Cortex of kidney (tissue), 1 donor: ENCODE measurements at places on chromosomes 5 and 9.

- DNase-seq = no peak
Measured at GRCh38 chr5:91381774-91382359, 1.2 kb downstream of the ARRDC3 start.

- DNase-seq = no peak
Measured at GRCh38 chr5:35316611-35317274, 86.5 kb upstream of the PRLR start.

DNA sequence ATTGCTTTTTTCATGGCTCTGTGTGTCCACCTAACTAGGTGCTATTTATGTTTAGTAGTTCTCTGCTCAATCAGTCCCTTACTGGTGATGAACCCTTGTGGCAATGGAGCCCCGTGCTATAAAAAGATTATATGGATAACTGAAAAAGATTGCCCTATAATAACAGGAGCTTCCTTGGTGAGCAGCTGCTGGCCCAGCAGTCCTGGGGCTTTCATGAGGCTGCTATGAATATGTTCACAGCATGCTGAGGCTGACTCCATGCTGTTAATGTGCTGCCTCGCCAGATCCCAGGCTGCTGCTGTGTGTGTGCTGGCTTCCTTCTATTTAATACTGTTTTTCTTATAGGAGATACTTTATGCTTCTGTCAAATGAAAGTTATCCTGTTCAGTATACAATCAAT is 357.5 kb downstream of the TAF11L14 start:
- DNase-seq = no peak

DNA sequence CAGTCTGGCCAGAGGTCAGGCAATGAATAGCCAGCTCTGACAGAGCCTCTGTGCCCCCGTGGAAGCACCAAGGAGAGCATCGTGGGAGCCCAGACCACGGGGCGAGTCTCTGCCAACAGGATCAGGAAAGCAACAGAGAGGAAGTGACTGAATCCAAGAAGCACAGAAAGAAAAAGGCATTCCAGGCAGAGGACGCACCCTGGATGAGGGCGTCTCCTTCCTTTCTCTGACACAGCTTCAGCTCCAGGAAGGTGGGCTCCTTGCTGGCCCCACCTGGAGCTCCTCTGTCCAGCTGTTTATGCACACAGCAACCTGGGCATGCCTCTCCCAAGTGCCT is 16.6 kb downstream of the HK3 start:
- DNase-seq = no peak

GRCh38 chr5:144462577-144462976 is 291.9 kb downstream of the KCTD16 start:
- no peak for DNase-seq

DNA sequence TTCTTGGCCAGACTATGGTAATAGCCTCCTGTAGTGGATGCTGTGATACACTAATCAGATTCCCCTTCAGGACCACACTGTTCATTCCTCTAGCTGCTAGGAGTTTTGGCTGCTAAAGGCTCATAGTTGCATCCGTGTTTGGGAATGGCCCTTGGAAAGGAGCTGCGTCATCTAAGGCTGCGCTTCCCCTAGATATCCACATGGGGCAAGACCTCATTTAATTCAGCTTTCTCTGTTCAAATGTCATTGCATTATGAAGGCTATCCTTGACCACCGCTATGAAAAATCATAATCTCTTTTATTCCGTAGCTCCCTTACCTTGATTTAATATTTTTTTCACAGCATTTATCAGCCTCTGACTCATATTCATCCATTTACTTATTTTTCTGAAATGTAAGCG is 258.3 kb upstream of the NR4A3 start:
- no peak for DNase-seq

- DNase-seq = no peak
Measured at GRCh38 chr9:36204906-36205547, 14.3 kb downstream of the CLTA start.

DNA sequence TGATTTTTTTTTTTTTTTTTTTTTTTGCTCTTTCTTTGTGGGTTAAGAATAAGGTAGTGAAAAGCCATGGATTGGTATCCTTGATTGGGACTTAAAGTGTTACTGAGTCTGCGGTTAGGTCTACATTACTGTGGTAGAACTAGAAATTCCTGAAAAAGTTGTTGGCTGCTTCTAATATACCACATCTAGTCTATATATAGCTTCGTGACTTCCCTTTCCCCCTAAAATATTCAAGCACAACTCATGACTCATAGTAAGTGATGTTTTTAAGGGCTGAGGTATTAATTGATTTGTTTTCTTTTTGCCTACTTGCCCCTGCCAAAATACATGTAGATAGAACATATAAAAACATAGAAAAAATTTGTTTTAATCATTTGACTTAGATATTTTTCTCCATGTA is 247.6 kb downstream of the TMEM232 start:
- DNase-seq = no peak

- DNase-seq = no peak
Measured at GRCh38 chr9:99031319-99031718, 73.6 kb upstream of the TGFBR1 start.

GRCh38 chr9:99201603-99202002 is 20.1 kb downstream of the ALG2 start:
- DNase-seq = no peak

- DNase-seq = no peak
Measured at GRCh38 chr5:124921694-124922093, 175.3 kb upstream of the ZNF608 start.

GRCh38 chr5:175728316-175728715 is 70.4 kb downstream of the HRH2 start:
- no peak for DNase-seq

DNA sequence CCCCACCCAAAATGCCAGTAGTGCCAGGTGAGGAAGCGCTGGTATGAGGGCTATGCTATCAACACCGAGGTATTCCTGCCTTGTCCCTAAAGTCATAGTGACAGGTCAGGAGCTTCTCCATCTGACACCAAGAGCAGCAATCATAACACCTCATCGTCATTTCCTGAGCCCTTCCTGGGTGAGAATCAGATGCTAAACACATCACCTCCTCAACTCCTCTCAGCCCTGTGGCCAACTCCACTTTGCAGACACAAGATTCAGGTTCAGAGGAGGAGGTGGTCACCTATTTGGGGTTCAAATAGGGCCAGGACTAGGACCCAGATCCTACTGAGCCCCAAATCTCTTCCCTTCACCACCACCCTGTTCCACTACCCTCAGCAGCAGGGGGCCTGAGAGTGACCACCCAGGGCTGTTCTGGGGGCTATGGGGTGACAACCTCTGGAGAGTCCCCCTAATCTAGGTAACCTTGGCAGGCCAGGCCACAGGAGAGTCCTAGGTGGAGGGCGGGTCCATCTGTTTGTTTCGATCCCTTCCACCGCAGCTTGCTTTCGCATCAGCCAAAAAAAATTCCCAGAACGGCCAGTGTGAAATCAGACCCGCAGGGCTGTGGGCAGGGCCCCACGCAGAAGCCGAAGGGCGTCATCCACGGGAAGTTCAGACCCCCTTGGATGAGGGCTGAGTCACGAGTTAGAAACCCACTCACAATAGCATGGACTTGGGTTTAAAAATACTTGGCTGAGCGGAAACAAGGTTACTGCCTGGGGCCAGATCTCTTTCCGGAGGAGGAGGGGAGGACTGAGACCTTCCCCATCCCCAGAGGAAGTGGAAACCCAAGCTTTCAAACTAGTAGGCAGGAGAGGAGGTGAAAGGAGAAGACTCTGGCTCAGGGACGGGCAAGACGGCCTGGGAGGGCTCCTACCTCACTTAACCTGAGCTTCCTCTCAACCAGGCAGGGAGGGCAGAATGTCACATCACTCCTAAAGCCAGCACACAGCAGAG is 8.7 kb downstream of the STK10 start:
- no peak for DNase-seq

DNA sequence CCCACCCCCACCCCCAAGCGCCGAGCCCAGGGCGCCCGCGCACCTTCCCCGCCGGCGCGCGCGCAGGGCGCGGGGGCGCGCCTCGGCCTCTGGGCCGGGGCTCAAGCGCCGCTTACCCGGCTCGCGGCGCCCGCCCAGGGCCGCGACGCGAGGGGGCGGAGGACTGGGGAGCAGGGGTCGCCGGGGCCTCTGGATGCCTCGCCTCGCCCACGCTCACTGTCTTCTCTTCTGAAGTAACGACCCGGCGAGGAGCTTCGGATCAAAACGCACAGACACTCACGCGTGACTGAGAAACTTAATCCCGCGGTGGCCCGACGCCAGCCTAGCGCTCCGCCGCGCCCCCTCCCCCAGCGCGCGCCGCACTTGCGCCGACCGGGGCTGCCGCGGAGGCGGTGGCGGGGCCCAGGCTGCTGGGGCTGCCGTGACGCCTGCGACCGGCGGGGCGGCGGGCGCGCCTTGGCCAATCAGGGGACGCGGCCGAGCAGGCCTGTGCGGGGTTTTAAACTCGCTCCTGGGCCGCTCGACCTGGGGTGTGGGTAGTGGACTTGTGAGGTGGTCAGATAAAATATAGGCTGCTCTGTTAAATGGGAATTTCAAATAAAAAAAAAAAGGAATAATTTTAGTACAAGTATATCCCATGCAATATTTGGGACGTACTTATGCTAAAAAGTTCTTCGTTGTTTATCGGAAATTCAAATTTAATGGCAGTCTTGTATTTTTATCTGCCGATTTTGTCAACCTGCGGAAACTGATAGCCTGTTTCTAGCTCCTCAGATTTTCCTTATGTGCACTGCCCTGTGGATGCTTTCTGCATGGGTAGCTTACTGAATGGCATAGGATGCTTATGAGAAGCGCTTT is at the start of gene MPDZ:
TSS of gene MPDZ (minus strand) at position 409 of the 858 bp plus-strand sequence. CDS start 29,377 bp downstream, outside the sequence.
- no peak for DNase-seq

- DNase-seq = no peak
Measured at GRCh38 chr5:32645246-32645645, 59.9 kb downstream of the SUB1 start.

- DNase-seq = no peak
Measured at GRCh38 chr5:50947906-50948683, 281.7 kb downstream of the PARP8 start.

GRCh38 chr5:122310889-122311288 is 1.1 kb upstream of the SNCAIP start:
- no peak for DNase-seq

- DNase-seq = no peak
Measured at GRCh38 chr9:36005891-36006290, 30.8 kb upstream of the RECK start.

- DNase-seq = no peak
Measured at GRCh38 chr9:136596630-136597031, 50.8 kb upstream of the NOTCH1 start.

GRCh38 chr9:135611875-135612209 is 27.5 kb downstream of the GLT6D1 start:
- no peak for DNase-seq
